NCI-H1105 (cell line): ENCODE measurements at places on chromosomes 6 and 20.

GRCh38 chr6:47264775-47265184 lies 44.9 kb downstream of the TNFRSF21 start:
- DNase-seq: no peak

- DNase-seq: no peak
Measured at GRCh38 chr20:17304774-17305173, 77.9 kb downstream of the PCSK2 start.

DNA sequence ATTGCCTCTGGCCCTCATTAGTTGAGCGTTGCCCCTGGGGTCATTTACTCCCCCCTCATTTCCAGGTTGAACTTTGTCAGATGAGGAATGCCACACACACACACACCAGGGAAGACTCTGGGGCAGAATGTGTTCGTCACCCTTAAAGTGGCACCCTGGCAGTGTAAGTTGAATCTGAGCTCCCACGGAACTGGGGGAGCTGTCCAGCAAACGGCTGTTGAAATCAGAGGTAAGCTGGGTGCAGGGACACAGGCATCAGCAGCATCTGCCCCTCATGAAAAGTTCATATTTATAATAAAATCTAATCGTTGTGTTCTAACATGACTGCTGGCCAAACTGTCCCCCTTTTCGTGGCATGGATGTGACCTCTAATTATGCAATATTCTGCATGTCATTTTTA lies 4.3 kb upstream of the MC3R start:
- no peak for DNase-seq

DNA sequence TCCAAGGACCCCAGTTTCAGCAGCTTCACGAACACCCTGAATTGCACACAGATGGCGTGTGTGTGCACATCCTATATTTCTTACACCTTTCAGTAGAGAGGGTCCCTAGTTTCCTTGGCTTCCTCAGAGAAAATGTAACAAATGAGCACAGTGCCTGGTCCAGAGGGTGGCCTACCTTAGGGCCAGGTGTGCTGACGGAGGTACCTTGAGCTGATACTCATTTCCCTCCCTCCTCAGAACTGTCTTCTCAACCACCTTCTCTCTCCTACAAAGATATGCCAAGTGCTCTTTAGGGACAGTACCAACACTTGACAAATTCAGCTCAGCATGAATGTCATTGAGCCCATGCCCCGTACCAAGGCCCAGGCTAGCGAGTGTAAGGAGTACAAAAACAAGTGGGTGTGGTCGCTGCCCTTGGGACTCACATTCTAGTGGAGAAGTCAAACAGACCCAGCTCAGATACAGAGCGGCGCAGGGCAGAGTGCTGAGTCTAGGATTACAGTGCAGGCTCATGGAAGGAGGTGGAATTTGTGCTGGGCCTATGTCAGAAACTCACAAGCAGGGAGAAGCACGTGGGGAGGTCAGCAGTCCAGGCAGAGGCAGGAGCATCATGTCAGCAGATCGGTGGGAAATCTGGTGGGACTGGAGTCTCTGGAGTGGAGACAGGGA lies 9.6 kb upstream of the BPHL start:
- no peak for DNase-seq

- no peak for DNase-seq
Measured at GRCh38 chr20:3924304-3925112, 35.3 kb downstream of the PANK2 start.

- no peak for DNase-seq
Measured at GRCh38 chr20:11350126-11351005, 567.3 kb upstream of the BTBD3 start.

GRCh38 chr6:170111816-170112582 lies 178.9 kb downstream of the DLL1 start:
- DNase-seq: no peak

DNA sequence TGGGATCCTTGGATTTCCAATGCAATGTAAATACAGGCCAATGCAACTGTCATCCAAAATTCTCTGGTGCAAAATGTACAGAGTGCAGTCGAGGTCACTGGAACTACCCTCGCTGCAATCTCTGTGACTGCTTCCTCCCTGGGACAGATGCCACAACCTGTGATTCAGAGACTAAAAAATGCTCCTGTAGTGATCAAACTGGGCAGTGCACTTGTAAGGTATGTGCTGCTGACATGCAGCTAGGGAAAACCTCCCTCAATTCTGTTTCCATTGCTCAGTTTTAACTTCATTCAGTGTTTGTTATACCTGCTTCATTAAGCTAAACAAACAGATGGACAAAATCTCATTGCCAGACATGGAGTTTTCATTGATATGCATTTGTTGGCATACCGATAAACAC lies 397.1 kb downstream of the ARHGAP18 start:
- no peak for DNase-seq

DNA sequence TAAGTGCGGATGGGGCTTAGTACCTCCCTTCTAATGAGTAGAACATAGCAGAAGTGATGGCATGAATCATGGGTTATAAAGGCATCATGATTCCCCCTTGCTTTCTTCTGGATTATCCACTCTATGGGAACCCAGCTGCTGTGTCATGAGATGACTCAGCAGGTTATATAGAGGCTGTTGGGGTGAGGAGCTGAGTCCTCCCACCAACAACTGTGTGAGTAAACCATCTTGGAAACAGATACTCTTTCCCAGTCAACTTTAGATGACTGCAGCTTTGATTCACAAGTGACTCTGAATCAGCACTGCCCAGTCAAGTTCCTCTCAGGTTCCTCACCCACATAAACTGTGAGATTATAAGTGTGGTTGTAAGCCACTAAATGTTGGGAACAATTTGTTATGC lies 46.3 kb downstream of the FAM83B start:
- no peak for DNase-seq

DNA sequence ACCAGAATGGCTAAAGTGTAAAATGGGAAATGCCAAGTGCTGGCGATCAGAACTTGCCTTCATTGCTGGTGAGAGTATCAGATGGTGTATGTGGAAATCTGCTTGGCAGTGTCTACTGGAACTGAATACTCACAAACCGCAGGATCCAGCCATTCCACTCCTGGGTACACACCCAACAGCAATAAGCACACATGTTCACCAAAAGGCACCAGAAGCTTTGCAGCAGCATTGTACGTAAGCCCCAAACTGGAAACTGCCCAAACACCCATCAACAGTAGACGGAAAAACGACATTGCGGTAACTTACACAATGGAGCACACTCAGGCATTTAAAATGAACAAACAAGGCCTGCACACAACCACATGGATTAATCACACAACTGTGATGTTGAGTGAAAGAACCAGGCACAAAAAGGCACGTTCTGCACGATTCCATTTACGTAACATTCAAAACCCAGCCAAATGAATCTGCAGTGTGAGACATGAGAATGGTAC lies 37.3 kb upstream of the BPIFA2 start:
- no peak for DNase-seq

GRCh38 chr6:143939364-143939763 lies 68.7 kb downstream of the PLAGL1 start:
- DNase-seq: no peak

DNA sequence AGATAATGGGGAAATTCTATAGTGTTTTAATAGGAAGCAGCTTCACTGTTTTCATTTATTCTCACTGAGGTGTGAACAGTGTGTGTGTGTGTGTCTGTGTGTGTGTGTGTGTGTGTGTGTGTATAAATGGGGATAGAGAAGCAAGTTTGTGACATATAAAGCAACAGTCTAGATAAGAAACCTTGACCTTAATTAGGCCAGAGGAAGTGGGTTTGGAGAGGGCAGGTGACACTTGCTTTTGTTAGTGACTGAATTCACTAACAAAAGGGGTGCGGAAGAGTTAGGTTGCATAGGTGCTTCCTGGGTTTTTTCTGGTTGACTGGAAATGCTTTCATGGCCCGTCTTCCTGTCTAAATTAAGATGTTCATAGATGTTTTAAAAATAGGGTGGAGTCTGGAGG lies 515.7 kb upstream of the FLRT3 start:
- no peak for DNase-seq

DNA sequence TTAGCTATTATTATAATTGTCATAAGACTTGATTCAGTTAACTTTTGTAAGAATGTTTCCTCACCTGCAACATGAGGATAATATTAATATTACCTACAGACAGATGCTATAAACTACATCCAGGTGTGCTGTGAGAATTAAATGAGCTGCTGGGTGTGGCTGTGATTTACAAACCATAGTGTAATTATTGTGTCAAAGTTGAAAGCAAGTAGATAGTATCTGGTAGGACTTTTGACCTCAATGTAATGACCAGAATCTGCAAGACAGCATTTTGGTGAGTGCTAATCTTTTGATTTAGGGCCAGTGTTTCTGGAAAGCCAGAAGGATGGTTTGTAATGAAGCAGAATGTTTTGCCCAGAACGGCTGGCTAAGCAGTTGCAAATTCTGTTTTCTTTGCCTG lies 162.5 kb downstream of the TRMT11 start:
- DNase-seq: no peak

DNA sequence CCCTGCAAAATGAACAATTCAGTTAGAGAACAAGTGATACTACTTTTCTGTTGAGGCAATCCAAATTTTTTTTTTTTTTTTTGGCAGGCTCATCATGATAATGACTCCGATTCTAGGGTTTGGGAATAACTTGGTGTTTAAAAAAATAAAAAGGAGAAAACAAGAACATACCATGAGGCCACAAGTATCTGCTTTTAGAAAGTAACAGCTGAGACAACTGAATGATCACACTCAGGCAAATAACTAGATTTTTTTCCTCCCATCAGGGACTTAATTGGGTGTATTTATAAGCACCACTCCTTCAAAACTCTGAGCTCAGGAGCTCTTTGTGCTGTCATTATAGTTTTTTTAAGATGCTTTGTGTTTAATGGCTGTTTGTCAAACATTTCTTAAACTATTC lies 29.6 kb downstream of the PAK5 start:
- DNase-seq: no peak

DNA sequence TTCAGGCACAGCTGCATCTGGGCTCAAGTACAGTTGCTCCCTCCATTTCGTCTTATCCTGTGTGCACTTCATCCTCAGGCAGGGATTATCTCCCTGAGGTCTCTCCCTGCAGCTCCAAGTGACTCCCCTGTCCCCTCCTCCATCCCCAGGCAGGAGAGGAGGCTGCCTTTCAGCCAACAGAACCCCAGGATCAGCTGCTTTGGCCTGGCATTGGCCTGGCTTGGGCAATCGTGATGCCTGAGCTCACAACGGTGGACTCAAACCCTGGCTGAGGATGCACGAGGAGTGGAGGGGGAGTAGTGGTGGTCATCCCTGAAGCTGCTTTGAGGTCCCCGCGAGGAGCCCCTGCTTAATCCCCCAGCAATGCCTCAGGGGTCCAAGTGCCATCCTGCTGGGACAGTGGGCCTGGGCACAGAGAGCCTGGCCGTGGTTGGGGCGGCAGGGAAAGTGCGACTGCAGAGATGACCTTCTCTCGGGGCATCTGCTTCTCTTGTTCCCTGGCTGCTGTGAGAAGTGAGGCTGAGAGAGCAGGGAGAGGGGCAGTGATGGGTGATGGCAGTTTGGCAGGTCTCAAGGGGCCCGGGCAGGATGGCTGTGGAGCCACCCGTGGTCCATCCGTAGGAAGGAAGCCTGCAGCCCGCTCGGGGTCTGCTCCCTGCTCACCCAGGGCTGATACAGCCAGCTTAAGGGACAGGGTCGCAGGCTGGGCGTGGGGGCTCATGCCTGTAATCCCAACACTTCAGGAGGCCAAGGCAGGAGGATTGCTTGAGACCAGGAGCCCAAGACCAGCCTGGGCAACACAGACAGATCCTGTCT lies 6.0 kb upstream of the HRH3 start:
- DNase-seq: no peak

- peak; percentile 15 for DNase-seq
Measured at GRCh38 chr6:52362443-52363227, 684 bp downstream of the PAQR8 start.

DNA sequence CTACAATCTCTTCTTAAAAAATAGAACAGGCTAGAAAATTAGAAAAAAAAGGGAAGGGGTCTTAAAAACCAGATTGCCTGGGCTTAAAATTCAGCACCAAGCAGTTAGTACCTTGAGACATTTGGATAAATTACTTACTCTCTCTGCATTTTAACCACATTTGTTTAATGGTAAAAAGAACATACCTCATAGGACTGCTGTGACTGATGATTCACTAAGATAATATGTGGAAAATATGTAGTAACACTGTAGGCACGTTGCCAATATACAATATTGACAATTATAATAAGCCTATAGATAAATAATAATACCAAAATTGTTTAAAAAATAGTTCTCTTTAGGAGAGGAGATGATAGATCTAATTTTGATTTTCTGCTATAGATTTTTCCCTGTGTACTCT lies 750.4 kb downstream of the TENT5A start:
- no peak for DNase-seq
